ENCODE measurements at places on chromosomes 2 and 18.

DNA sequence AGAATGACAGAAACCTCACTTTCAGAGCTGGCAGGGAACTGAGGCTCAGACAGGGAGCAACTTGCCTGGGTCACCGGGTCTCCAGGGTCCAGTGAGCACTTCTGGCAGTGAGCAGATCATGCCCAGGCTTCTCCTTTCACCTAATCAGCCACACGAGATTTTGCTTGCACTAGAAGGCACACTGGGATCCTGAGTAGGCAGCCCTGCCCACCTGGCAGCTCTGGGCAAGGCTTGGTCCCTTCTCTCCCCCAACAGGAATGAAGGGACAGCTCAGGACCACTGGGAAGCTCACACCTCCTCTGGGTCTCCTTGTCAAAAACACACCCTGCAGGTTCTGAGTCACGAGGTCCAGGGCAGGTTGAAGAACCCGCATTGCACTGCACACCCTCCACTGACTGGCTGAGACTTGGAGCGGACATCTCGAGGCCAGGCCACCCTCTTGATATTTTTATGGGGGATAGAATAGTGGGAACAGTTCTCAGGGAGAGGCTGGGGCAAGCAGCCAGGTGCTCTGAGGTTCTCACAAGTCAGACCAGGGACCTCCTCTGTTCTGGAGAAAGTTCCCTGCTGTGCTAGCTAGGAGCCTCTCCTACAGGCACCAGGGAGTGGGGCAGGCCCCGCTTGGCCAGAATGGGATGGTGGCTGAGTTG, 5.7 kb downstream of the MAL start:
- DNase-seq: no peak

- no peak for DNase-seq
These were observed 510.1 kb upstream of the RAB6C start for GRCh38 chr2:129469389-129469788.

GRCh38 chr2:138447889-138448570, 53.5 kb upstream of the SPOPL start:
- DNase-seq: no peak

GRCh38 chr2:27572439-27572838, 10.4 kb upstream of the ZNF512 start:
- DNase-seq: no peak

GRCh38 chr2:28305202-28305601, 87.5 kb upstream of the FOSL2 start:
- DNase-seq: no peak

DNA sequence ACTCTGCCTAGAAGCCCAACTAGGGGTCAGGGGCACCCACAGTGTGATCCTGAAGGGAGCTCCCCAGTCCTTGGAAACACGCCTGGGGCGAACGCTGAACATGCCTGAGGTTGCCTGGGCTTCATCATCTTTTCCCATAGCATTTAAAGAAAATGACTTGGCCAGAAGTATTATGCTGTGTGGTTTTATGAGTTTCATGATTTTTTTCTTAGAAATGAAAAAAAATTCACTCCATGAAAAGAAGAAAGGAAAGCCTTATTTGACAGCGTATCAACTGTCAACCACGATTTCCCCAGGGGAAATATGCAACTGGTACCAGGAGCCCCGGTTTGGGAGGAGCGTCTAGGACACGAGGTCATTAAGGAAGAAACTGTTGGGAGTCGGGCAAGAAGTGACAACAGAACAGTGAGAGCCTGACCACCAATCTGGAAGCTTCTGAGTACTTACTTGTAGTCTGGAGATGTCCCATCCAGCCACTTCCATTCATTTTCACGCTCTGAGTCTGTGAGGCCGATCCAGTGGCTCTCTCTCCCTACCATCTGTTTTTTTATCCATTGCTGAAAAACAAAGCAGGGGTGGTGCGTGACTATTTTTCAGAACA, 63.5 kb upstream of the THOC1 start:
- DNase-seq: no peak

GRCh38 chr18:51275712-51276476, 78.4 kb upstream of the MEX3C start:
- DNase-seq: no peak

GRCh38 chr2:18265614-18266586, 294.6 kb downstream of the RDH14 start:
- DNase-seq: no peak

GRCh38 chr2:85838181-85838580, 50.6 kb downstream of the ST3GAL5 start:
- no peak for DNase-seq

DNA sequence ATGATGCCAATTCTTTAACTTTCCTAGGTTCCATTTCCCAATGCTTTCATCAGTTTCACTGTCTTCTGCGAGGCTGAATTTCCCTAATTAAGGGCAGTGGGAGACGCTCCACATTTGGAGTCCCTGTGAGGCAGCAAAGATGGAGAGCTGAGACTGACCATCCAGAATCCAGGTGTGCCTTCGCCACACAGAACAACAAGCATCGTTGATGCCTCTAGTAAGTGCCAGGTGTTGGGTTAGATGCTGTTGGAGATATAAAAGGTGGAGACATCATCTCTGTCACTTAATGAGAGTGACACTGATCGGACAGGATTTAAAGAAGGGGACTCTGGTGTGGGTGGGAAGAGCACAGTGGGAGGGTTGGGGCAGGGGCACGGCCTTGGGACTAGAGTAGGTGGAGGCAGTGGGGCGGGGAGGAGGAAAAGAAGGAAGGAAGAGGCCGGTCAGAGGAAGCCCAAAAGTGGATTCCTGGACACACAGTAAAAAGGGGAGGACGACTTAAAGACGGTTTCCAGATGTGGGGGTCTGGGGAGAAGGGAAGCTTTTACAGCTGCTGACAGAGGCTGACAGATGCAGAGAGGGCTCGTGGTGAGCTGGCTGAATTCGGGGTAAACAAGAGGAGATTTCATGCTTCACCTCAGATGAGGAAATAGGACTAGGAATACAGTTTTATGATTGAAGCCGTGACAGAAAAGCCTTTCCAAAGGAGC, 113.0 kb downstream of the BCL2 start:
- DNase-seq: no peak

- no peak for DNase-seq
These were observed 274.0 kb downstream of the MYCN start for GRCh38 chr2:16214391-16214790.

DNA sequence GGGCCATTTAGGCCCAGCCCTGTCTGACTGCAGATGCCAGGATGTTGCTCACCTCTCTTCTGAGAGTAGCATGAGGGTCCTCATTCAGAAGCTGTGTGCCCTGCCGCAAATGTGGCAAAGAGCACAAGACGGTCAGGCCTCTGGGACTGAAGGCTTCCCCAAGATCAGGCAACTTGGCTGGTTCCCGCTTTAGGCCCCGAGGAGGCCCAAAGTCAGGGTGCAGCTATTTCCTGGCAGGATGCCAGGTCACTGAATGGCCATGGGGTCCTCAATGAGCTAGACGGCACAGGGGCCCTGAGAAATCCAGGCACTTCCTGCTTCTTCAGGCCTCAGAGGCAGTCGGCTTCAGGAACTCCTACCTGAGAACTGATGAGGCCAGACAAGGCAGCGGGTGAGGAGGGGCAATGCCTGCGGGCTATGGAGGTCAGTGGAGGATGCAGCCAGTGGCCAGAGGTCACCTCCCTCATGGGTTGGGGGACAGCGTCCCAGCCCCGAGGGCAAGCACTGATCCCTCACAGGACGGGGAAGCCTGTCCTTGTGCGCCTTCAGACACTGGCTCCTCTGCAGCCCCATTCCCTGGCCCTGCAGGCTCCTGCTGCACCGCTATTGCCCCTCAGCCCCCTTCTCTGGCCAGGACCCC, 44.9 kb downstream of the LMAN2L start:
- DNase-seq: no peak

DNA sequence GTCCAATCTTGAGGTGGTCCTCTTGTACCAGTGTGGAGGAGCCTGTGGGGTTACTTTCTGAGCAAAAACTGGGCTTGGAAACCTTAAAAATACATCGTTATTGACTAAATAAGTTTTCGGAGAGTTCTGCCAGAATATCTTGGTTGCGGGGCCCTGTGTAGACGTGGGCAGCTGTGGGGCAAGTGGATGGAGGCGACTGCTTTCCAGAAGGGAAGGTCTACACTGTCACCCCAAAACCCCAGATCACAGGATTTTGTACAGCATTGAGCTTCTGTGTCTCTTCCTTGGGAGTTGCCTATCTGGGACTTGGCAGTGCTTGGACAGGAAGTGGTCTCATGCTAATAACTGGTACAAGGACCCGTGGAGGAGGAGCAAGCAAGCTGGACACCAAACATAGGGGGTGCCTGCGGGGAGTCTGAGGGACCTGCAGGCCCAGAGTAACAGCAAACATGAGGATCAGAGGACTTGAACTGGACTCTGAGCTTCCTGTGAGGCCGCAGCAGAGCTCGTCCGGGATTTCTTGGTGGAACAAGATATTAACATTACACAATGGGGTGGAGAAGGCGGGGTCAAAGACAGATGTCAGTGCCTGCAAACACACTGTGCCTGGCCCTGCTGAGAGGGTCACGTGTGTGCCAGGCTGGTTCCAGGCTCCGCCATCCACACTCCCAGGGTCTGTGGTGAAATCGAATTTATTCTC, 48.0 kb upstream of the CTLA4 start:
- DNase-seq: no peak

DNA sequence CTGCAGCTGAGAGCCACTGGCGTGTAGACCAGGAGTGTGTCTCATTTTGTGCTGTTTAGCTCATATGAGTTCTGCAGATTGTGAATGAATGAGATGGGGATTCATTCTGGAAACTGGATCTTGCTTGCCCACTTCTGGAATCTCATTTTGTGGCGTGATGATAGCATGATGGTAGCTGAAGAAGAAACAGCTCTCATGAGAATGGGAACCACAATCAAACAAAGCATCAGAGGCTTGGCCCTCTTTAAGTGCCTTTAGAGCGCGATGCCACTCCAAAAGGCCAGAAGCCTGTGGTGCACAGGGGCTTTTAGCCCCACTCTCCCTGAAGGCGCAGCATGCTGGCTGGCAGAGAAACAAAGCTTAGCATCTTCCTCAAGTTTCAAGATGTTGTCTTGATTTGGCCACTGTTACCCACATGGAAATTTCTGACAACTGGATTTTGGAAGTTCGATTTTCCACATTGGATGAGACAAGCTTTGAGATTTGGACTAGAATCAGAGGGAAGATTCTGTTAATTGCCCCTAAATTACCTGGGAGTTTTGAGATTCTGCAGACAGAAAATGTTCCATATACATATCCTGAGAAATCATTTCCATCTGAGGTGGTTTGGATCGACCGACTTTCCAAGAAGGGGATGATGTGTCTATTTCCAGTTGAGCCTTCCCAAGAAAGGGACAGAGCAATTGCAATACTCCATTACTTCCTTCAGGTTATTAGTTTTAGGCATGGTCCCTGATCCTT, 234.5 kb downstream of the VAPA start:
- no peak for DNase-seq

DNA sequence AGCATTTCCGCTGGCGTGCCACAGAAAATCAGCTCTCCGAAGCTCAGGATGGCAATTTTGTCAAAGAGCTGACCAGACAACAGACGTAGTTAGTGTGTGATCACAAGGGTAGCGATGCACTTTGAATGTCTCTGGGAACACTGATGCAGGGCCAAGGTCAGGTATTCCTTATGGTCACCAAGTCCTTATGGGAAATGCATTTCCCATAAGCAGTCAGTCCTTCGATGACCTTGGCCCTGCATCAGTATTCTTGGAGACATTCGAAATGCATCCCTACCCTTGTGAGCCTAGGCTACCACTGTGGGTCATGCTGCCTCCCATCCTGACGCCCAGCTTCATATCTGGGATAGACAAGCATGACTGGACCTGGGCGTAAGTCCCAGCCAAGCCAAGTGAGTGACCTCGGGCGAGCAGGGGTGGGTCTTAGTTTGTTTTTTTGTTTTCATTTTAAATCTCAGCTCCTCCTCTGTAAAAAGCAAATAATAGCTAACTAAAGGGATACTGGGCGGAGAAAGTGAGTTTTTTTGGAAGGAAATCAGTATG, 13.6 kb downstream of the ABCG5 start:
- DNase-seq: no peak

- no peak for DNase-seq
These were observed 6.2 kb downstream of the DNAJB2 start for GRCh38 chr2:219285373-219285735.

DNA sequence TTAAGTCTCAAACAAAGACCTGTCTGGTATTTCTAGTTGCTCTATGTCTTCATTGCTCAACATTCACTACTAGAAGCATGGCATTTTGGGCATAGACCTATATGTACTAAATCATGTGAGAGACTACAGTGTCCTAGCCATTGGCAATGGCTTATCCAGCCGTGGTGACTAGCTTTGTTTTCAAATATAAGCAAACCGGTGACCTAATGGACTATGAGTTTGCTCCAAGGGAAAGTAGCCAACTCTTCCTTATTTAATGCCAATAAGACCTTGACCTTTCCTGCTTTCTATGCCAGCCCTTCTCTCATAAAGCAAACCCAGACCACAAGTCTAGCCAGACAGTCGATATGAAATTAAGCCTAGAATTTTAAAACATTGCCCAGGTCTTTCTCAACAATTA, 113.7 kb upstream of the CREB1 start:
- no peak for DNase-seq

- DNase-seq: no peak
These were observed 349.3 kb upstream of the SLC39A10 start for GRCh38 chr2:195307751-195308150.

DNA sequence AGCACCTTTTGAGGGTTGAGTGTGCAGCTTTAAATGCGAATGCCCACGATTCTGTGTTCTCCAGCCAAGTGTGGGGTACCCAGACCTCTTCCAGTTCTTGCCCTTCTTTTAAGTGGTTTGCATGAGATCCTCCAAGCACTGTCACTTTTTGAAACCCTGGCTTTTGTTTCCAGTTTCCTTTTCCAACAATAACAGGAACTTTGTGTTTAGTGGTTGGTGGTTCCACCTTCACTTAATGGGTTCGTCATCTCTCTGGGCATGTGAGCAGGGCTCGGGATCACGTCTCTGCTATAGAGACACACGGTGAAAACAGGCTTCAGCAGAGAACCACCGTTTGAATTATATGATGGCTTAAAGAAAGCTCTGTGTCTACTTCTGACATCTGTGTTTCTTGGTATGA, 197.6 kb downstream of the LDLRAD4 start:
- no peak for DNase-seq

DNA sequence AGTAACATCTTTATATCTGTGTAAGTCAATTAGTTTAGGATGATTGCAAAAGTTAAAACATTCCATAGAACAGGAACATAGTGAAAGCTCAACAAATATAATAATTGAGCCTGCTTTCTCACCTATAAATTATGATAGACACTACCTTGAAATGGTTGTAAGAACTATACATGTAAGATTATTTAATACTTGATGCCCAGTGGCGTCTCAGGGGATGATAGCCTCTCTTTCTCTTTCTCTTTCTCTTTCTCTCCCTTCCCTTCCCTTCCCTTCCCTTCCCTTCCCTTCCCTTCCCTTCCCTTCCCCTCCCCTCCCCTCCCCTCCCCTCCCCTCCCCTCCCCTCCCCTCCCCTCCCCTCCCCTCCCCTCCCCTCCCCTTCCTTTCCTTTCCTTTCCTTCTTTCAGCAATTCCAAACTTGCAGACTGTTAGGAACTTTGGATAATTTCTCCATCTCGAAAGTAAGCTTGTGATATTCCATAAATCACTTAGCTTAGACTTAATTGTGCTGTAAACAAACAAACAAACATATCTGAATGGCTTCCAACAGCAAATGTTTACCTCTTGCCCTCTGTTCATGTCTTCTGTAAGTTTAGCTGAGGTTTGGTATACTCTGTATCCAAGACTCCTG, 1102.7 kb downstream of the TSN start:
- DNase-seq: no peak
